ENCODE measurements at places on chromosomes 2 and 18.

DNA sequence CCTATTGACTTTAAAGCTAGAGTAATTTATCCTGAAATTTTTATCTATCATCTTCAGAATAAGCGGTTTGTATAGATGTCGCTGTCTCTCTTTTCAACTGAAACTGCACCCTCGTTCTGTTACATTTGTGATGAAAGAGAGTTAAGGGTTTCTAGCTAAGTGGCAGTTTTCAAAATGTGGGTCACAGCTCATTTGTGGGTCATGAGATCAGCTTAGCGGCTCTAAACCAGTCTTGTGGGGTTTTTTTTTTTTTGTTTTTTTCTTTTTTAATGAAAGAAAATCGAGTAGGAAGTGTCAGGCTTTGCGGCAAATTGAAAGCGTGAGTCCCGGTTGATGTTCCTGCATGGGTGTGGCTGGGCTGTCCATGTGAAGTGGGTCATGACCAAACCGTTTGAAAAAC, 31.2 kb downstream of the SALL3 start:
- DNase-seq: no peak

DNA sequence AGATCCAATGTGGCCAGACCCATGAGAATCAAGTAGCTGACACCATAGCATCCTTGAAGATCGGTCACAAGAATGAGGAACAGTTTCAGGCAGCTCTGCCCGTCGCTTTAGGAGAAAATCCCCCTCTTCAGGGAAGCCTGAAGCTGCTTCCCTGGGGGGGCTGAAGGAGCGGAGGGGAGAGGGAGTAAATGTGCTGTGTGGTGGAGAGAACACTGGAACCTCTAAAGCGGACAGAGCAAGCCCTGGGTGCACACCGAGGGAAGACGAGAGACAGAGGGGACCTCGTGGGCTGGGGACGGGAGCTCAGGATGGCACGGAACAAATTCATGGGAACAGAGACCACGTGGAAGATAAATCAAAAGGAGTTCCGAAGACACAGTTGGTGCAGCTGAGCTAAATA, 154.3 kb downstream of the NDUFA10 start:
- no peak for DNase-seq

DNA sequence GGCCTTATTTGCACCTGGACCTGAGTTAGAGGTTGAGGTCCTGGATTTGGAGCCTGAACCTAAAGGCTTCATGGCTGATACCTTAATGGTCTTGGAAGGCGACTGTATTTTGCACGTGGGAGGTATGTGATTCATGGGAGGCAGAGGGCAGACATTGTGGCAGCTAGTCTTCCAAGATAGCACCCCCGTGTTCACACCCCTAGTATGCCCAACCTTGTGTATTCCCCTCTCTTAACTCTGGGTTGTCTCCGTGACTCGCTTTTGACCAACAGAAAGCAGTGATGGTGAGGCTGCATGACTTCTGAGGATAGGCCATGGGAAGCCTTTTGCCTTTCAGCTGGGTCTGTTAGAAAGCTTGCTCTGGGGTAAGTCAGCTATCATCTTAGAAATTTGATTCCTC, 45.8 kb upstream of the HAAO start:
- DNase-seq: no peak

GRCh38 chr2:221553333-221553732, 18.8 kb downstream of the EPHA4 start:
- DNase-seq: no peak

GRCh38 chr2:67997528-67997900, 65.3 kb downstream of the C1D start:
- DNase-seq: no peak

DNA sequence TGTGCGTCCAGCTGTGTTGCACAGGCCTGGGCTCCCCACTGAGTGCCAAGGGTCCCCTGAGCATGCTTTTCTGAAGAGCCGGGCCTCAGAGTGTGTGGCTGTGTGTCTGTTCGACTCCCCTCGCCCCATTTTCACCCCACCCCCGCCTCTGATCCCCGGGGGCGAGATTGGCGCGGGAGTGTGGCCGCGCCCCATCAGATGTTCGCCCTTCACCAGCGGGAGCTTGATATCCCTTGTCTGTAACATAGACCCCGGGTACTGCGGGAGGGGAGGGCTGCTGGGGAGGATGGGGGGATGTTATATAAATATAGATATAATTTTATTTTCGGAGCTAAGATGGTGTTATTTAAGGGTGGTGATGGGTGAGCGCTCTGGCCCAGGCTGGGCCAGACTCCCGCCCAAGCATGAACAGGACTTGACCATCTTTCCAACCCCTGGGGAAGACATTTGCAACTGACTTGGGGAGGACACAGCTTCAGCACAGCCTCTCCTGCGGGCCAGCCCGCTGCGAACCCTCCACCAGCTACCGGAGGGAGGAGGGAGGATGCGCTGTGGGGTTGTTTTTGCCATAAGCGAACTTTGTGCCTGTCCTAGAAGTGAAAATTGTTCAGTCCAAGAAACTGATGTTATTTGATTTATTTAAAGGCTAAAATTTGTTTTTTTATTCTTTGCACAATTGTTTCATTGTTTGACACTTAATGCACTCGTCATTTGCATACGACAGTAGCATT, 1.5 kb downstream of the RHOB start:
- no peak for DNase-seq

DNA sequence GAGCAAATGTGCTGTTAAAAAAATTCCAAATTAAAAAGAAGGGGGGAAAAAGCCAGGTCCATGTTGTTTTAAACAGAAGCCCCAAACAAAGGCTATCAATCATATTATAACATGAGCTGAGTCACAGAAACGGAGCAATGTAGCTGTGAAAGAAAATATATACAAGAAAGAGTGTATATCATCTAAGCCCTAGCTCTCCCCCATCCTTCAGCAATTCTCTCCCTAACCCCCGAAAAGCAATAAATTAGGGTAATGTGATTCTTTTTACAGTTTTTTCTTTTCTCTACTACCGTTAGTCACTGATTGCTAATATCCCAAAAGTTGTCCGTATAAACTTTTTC, 25.3 kb downstream of the FEZ2 start:
- no peak for DNase-seq

GRCh38 chr2:109489296-109489695, 124.5 kb downstream of the SEPTIN10 start:
- DNase-seq: no peak

GRCh38 chr18:35827903-35828275, 144.6 kb upstream of the RMP24 start:
- DNase-seq: no peak

- no peak for DNase-seq
Measured at GRCh38 chr2:39215545-39215944, 28.2 kb downstream of the CDKL4 start.

DNA sequence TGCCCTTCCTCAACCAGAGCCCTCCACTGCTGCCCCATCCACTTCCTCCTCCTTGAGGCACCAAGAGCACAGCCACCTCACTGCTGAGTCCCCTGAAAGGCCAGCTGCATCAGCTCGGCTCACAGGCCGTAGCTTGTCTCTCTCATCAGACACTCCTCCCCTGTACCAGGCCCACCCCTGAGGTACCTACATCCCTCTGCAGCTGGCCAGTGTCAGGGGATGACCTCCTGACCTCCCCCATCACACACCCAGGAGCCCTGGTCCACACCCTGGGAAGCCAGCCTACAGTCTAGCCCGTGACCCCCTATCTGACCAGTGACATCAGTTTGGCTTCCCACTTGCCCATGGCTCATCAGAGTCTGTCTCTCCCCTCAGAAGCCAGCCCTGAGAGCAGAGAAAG, 205.6 kb downstream of the TNS1 start:
- no peak for DNase-seq

DNA sequence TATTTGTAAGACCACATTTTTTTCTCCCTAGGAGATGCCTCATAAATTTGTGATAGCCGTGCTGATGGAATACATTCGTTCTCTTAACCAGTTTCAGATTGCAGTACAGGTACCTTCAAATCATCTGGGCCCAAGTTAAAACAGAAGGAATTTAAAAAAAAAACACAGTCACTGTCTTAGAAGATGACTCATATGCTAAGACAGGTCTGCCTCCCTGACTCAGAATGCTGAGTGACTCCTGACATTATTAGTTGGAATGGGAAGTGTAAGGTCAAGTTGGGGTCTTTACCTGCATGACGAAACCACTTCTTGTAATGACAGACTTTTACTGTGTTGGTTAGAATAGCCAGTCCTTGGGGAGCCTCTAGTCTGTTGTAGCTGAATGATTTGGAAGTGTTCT, 26.3 kb downstream of the RMC1 start:
- DNase-seq: no peak

DNA sequence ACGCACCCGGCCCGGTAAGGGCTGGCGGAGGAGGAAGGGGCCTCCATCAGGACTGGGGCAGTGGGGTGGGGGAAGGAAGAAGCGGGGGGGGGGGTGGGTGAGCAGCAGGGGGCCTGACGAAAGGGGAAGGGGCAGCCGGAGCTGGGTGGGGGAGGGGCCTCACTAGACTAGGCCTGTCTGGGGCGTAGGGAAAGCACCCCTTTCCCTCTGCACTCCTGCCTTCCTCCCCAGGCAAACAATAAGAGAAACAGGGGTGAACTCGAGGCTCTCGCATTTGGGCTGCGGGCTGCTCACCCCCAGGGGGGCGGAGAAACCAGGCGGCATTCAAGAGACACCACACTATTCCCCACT, 82.7 kb upstream of the POMC start:
- DNase-seq: no peak

DNA sequence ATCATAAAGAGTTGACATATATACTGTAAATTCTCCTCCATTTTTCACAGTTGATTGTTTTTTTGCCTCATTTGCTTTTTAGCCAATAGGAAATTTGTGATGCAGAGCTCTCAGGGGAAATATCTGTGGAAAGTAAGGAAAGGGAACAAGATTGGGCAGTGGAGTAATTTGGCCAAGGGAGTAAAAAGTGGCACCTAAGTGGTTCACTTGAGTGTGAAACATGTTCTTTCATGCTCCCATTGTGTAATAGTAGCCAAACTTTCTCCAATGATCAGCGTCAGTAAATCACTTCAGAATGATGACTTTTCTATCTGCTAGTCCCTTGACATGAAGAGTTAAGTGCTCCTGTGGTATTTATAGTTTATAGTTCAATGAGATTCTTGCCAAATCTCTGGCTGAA, 141.9 kb upstream of the KCNJ3 start:
- DNase-seq: no peak

GRCh38 chr18:45250479-45250878, 364.8 kb upstream of the SLC14A2 start:
- DNase-seq: no peak

GRCh38 chr2:8369522-8369921, 312.3 kb upstream of the ID2 start:
- no peak for DNase-seq

- DNase-seq: no peak
Measured at GRCh38 chr2:10722252-10722825, 909 bp downstream of the ATP6V1C2 start.

All from NCI-H2029 (cell line).